HepG2 (cell line): ENCODE measurements at places on chromosomes 7 and 10.

DNA sequence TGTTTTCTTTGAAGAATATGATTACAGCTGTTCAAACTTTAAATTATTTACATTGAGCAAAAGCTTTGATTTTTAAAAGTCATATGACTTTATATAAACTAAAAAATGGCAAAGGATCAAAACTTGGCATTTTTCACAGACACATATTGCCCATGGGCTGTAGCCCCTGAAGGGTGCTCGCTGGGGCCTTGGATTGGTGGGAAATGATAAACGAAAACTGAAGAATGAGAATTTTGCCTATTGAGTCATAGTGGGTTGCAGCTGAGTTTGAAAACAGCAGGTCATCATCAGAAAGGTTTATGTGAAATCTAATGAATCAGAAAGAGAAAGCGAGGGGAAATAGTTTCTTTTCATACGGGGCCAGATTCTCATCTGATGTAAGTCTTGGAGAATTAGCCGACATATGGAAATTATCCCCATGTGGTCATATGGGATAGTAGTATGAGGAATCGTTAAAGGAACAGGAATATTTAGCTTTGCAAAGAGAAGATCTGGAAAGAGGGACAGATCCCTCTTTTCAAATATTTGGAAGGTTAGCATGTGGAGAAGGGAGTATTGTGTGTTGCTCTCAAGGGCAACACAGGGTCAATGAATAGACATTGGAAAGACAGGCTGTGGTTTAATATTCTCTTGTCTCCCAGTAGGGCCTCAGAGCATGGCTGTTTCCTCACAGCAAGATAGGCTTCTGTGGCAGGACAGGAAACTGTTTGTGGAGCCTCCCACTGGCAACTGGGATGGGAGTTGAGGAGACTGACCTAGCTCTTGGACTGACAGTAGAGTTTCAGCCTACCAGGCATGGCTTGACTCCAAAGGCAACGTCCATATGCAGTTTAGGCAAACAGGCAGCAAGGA, 119.0 kb downstream of the FZD1 start:
- DNase-seq = no peak

DNA sequence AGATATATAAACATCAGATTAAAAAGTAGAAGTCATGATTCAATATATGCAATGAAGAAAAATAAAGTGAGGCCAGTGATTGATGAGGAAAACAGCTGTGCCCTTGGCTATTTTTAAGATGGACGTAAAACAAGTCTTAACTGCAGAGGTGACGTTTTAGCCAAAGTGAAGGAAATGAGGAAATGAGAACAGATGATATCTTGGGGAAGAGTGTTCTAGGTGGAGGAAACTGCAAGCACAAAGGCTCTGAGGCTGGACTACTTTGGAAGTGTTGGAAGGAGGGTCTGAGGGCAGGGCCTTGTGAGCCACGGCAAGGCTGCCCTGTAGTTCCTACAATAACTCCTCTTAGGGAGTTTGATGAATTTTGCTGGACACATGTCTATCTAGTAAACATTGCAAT, 140.5 kb upstream of the AKR1E2 start:
- DNase-seq = no peak

DNA sequence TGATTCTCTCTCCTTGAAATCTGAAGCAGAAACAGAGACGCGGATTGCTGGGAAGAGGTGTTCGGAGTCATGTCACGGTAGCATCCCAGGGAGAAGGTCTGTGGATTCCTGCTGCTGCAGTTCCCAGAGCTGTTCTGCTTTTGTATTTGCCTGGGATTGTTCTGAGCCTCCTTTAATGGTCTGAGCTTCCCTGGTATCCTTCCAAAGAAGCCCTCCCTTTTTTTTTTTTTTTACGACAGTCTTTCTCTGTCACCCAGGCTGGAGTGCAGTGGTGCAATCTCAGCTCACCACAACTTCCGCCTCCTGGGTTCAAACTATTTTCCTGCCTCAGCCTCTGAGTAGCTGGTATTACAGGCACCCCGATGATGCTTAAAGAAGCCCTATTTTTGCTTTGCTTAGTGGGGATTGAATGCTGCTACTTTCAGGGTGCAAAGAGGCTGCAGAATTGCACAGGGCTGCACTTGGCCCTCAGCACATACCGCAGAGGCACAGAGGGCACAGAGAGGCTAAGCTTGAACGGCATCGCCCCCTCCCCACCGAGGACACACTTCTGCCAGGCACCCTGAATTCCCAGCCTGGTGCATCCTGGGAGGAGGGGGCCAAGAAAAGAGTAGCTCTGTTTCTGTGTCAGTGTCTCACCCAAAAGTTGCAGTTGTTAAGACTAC, 208.6 kb upstream of the GALNT17 start:
- DNase-seq = no peak

DNA sequence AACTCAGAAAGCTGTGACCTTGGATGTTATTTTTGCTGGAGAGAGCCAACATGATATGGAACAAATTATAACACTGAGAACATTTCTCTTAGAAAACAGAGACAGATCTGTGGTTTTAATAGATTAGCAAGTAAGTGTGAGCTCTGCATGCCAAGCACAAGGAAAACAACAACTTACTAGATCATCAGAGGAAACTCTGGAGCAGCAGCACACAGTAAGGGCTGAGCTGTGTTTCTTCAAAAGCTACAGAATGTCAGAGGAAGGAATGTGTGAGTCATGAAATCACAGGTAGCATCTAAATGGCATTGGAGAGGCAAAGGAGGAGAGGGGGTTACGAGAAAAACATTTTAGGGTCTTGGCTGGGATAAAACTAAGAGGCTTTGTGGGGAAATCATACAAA, 283.4 kb upstream of the FZD8 start:
- DNase-seq = no peak
